ENCODE measurements at places on chromosomes 6 and 20.

DNA sequence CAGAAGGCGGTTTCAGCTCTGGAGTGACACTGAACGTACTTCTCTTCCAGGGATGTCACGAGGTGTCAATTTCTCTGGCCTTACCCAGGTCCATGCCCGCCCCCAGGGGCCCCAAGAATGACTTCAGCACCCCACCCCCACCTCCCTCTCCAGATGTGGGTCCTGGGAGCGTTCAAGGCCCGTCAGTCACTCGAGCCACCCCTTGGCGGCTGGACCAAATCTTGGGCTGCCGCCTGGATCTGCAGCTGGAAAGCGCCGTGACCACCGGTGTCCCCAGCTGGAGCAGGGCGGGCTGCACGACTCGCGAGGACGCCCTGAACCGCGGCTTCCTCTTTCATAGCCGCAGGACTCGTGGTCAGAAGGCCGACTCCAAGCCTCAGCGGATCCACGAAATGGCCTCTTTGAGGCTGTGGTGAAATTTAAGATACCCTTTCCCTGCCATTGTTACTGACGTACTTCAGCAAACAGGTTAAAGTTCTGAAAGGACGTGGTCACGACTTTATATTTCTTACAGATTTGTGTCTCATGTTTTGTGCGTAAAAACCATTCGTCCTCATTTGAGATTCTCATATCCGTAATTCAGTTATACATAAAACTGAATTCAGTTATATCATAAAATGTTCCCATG, 29.3 kb downstream of the TRIM38 start:
- no peaks in the 10 kb centered on the region for H3K27me3 ChIP-seq
- peak overlapping the region; percentile 92 for H3K27ac ChIP-seq
- H3K36me3 ChIP-seq: peaks cover 9% of the 10 kb centered on the region
- H3K4me3 ChIP-seq: peak overlapping the region; percentile 93
- peak; percentile 59 for DNase-seq

DNA sequence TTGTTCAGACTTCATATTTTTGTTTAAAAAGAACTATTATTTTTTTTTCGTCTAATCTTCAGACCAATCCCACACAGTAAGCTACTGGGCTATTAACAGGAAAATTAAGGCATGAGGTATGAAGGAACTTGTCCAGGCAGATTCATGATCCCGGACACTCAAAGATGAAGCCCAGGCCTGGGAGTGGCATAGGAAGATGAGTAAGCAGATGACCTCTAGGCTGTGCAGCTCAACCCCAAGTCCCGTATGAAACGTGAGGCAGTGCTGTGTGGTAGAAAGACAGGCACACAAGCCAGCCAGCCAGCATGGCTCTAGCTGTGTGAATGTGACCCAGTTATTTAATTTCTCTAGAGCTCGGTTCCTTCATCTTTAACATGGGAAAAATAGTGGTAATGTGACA, 231.9 kb downstream of the CLIC5 start:
- H3K36me3 ChIP-seq: no peaks in the 10 kb centered on the region
- H3K27me3 ChIP-seq: no peaks in the 10 kb centered on the region
- no peak overlapping the region for H3K4me3 ChIP-seq

GRCh38 chr6:121550491-121551010, 115.1 kb downstream of the GJA1 start:
- no peaks in the 10 kb centered on the region for H3K27me3 ChIP-seq
- DNase-seq: no peak
- no peaks in the 10 kb centered on the region for H3K36me3 ChIP-seq
- H3K27ac ChIP-seq: no peak overlapping the region
- no peaks in the 10 kb centered on the region for H3K4me1 ChIP-seq

DNA sequence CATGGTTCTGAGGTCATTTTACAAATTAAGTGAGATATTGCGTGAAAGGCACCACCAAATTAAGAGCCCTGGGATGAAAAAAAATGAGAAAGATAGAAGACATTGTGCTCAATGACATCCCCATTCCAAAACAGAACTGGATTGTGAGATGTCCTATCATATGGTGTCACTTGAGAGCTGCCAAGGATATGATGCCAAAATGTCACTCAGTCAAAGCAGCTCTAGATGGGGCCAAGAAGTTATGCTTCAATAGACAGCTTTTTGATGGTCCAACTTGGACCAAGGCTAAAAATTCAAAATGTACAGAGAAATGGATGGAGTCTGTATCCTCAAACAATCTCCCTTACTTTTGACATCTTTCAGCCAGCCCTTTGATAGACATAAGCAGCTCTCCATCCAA, 180.8 kb downstream of the UST start:
- no peak overlapping the region for H3K4me3 ChIP-seq
- H3K27me3 ChIP-seq: no peaks in the 10 kb centered on the region
- no peak overlapping the region for H3K27ac ChIP-seq
- no peaks in the 10 kb centered on the region for H3K36me3 ChIP-seq
- no peak for DNase-seq

DNA sequence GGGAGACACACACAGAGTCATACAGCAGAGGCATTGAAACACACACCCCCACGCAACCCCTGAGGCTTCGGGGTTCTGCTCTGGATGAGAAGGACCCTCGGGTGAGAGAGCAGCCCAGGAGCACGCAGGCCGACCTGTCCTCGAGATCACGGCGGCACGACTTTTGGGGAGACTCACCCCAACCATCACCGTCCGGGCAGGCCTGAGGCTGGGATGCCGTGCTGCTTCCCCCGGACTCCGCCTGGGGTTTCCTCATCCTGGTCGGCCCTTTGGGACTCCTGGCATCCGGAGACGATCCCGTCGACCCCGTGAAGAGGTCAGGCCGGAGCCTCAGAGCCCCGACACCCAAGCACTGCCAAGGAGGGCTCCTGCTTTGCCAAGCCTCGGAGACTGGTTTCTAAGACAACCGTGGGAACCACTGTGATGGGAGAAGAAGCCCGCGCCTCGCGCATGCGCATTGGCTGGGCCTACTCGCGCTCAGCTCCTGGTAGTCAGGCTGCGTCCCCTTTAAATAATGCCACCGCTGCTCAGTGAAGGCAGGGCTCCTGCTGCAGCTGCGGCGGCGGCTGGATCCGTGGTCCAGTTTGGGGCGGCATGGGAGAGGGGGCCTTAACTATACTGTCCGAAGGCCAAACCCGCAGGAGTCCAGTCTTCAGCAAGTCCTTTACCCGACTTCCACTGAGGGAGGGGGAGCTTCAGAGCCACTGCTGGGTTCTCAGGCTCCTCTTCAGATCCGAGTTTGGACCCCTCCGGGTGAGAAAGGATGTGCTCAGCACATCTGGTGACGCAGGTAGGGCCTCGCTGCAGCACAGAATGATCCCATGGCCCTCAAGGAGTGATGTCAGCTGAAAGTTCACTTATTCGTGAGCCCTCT, 171.4 kb upstream of the ZNF337 start:
- H3K4me3 ChIP-seq: no peak overlapping the region
- no peaks in the 10 kb centered on the region for H3K36me3 ChIP-seq
- DNase-seq: peak; percentile 72
- H3K27me3 ChIP-seq: peaks cover 50% of the 10 kb centered on the region
- H3K27ac ChIP-seq: no peak overlapping the region

DNA sequence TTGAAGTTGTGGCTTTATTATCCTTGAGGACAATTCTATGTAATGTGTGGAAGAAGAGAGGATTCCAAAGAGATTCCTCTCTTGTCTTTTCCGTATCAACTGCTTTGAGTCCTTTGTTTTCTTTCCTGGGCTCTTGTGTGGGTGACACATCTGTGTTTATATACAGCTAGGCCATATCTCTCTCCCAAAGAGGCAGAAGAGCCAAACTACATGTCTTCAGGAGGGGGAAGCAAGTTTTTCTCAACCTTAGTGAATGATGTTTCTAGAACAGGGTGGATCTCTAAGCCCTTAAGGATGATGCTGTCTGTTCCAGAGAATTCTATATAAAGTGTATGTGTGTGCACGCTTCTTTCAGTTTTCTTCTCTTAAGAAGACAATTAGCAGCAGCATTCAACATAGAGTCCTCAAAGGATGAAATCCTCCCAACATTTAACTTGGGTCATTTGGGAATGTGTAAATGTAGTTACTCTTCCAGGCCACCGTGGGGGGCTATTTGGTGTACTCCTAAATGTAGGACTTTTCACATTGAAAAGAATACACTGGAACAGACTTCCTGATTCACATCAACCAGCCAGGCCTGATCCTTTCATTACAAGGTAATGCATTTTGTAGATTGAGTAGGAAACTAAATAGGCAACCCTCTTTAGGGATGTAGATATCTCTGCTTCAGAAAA, 92.8 kb upstream of the EEF1E1 start:
- H3K4me3 ChIP-seq: no peak overlapping the region
- H3K36me3 ChIP-seq: no peaks in the 10 kb centered on the region
- DNase-seq: no peak
- H3K27ac ChIP-seq: no peak overlapping the region

GRCh38 chr20:58231683-58232082, 3.2 kb upstream of the ANKRD60 start:
- DNase-seq: no peak
- no peak overlapping the region for H3K27ac ChIP-seq
- peaks cover 31% of the 10 kb centered on the region for H3K27me3 ChIP-seq
- H3K36me3 ChIP-seq: peaks cover 15% of the 10 kb centered on the region
- H3K4me3 ChIP-seq: no peak overlapping the region
- peaks cover 46% of the 10 kb centered on the region for H3K4me1 ChIP-seq

GRCh38 chr6:22784601-22785410, 215.4 kb downstream of the HDGFL1 start:
- H3K4me1 ChIP-seq: no peaks in the 10 kb centered on the region
- no peak for DNase-seq
- no peak overlapping the region for H3K27ac ChIP-seq
- H3K4me3 ChIP-seq: no peak overlapping the region

- H3K27me3 ChIP-seq: peaks cover 25% of the 10 kb centered on the region
- H3K36me3 ChIP-seq: no peaks in the 10 kb centered on the region
These were observed at the start of gene MUC22 for GRCh38 chr6:31010393-31011060. MUC22 (plus strand) TSS chr6:31010474; CDS start chr6:31010707, 233 bp downstream.
